RPMI8226 (cell line): ENCODE measurements at places on chromosomes 5 and 9.
A peak's percentile ranks its signal among the peaks of the same experiment; 100 is the strongest.

GRCh38 chr9:22446589-22446949, at the start of gene DMRTA1:
Gene DMRTA1, plus strand, starts transcription at chr9:22446824. Its CDS starts 242 bp downstream, at chr9:22447066.
- peak; percentile 45 for DNase-seq

DNA sequence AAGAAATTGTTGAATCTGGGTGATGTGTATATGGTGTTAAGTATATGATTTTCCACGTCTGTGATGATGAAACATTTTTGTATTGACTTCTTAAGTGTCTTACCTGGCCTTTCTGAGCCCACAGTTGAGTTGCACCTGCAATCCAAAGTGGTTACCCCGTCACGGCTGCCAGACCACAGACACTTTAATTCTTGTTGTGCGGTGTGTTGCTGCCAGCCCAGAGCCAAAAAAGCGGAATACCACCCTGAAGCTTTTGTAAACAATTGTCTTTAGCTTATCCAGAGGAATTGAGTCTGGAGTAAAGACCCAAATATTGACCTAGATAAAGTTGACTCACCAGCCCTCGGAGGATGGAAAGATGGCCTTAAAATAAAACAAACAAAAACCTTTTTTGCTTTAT, 35.1 kb downstream of the MTAP start:
- DNase-seq, result no peak

GRCh38 chr5:40736103-40736875, 19.5 kb downstream of the TTC33 start:
- DNase-seq, result peak; percentile 61

- DNase-seq, result no peak
Observed at GRCh38 chr5:143114481-143114880, 289.0 kb downstream of the NR3C1 start.
